Stimulated activated CD4-positive, alpha-beta T cell treated with anti-CD3 and anti-CD28 coated beads, TNF-alpha, amount 100 ng/mL, for 1 hour (primary cell): ENCODE measurements at places on chromosomes 2 and 18.

DNA sequence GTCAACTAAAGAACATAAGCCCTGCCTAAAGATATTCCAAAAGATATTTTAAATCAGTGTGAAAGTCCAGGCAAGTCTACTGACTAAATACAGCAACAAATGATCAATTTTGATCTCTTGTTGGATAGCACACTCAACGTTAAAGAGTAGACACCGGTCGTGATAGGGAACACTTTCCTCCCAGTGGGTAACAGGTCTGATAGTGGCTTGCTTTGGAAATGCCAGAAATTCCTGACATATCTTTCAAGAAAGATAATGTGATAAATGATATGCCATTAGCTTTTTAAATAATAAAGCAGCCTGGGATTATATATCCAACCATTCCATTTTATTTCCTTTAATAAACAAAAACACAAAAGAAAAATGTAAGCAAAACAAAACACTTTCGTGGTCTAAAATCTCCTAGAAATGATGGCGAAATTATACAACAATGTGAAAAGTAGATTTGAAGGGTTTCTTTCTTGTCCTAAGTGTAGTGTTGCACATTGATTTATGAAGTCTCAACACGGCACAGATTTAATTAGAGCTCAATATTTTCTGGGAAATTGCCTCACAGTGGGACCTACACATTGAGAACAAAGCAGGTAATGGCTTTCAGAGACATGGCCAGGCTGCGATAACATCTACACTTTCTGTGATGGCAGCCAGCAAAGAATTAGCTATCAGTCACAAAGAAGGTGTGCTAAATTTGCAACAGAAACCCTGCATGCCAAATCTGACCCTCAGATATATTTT is 158.6 kb downstream of the PPP1R1C start:
- no peak for DNase-seq

DNA sequence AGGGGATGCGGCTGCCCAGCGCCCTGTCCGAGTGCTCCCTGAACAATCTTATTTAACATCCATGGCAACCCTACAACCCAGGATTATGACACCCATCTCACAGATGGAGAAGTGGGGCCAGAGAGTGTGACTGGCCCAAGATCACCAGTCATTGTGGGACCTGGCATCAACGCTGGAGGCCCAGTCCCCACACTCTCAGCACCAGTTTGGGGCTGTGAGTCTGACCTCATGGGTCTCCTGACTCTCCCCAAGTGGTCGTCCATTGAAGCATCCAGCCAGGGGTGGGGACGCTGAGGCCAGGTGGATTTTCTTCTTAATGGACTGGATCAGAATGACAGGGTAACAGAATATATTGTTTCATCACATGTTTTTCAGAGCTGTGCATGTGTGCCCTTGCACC is 24.5 kb downstream of the MAL start:
- no peak for DNase-seq

- DNase-seq = no peak
These were observed 38.2 kb downstream of the CERS6 start for GRCh38 chr2:168494190-168494711.

GRCh38 chr2:212173756-212174510 is 364.7 kb downstream of the ERBB4 start:
- no peak for DNase-seq

GRCh38 chr2:95072424-95072823 is 46.9 kb downstream of the MAL start:
- DNase-seq = no peak
